ENCODE measurements at places on chromosomes 6 and 20. TPM values are rescaled to one million over a fixed set of nuclear protein-coding genes. Genes with fewer than 3 reads are reported as not detected.

DNA sequence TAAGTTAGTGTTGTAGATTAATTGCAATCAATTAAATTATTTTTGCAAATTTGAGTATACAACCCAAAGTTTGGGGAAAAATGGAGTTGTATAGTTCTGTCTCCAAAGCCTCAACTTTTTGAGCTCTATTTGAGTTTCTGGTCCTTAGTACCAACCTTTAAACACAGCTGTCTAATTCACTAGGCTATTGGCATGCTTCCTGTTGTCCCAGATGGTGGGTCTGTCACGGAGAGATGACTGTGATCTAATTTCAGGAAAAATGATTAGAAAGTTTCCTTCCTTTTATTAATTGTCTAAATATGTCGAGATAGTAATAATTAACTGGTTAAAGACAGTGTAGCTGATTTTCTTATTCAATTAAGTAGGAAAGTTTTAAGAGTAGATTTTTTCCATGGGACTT is 109.6 kb downstream of the SCAF8 start:
- no peak for DNase-seq

GRCh38 chr6:6781172-6781872 is 192.8 kb downstream of the LY86 start:
- no peak for DNase-seq

- DNase-seq, result no peak
These were observed 158.2 kb upstream of the MCHR2 start for GRCh38 chr6:100152201-100152600.

DNA sequence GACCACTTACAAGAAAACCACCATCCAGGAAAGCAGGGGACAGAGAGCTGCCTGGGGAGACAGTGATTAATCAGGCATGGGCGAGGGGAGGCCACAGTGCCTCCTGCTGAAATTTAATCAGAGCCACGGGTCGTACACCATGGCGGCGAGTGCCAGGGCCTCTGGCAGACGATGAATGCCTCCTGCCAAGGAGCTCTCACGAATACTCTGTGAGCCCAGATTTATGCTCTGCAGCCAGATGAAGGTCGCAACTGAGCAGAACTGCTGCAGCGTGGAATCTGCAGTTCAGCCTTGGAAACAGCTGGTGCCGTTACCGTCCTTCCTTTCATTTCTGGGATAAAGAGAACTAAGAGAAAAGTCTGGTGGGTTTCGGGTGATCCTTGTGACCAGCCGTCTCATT is 85.6 kb downstream of the BFSP1 start:
- no peak for DNase-seq

DNA sequence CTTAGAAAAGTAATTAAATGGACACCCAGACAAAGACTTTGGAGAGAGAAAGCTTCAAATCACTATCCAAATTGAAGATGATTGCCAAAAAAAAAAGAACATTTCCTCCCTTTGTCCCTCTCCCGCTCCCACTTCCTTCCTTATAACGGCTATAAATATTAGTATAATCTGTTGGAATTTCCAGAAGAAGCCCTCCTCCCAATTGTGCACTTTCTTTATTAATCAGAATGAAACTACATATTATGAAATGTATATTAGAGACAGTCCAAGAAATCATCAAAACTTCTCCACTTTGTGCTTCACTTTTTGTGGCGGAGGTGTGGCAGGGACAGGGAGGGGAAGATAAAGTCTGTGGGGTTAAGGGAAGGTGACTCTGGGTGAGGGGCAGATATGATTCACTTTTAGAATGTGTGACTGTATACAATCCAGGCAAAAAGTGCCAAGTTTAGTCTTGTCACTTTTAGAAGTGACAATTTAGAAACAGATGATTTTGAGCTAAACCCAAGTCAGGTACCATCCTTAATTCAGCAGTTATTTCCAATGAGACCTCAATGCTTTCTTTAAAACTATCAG is 195.0 kb upstream of the MARCKS start:
- no peak for DNase-seq

- DNase-seq, result no peak
These were observed 47.0 kb downstream of the DTNBP1 start for GRCh38 chr6:15615802-15616201.

GRCh38 chr20:56467968-56468315 is 485 bp upstream of the RTF2 start:
- no peak for DNase-seq

DNA sequence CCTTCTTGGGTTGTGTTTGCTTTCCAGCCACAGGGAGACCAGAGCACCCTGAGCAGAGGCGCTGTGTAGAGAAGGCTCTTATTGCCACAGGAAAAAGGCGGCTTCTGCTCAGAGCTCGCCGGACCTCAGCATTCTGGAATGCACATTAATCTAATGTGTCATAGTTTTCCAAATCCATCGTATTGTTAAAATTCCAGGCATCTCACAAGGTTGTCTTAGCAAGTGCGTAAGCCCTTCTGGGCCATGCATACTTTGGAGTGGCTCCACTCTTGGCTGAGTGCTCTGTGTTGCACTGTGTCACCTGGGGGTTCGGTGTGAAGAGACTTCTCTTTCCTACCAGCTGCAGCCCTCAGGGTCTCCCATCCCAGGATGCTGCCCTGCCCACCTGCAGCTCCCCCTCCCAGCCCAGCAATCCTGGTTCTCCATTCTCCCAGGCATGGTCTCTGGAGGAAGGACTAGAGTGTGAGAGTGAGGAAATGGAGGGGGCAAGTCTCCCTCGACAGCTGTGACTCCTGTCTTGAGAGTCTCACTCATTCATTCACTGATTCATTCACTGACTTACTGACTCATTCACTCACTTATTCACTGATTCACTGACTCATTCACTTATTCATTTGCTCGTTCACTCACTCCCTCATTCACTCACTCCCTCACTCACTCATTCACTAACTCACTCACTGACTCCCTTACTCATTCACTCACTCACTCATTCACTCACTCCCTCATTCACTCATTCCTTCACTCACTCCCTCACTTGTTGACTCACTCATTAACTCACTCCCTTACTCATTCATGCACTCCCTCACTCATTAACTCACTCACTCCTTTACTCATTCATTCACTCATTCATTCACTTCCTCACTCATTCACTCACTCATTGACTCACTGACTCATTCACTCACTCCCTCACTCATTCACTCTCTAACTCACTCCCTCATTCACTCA is 83.7 kb upstream of the MPC1 start:
- DNase-seq, result peak; percentile 13

Gene TNNC2
- 0.64 TPM for total RNA-seq
